ENCODE measurements at places on chromosomes 6 and 20. TPM values are rescaled to one million over a fixed set of nuclear protein-coding genes. Genes with fewer than 3 reads are reported as not detected.

Gene CLIC5
- 1.3 TPM for total RNA-seq

Gene WFDC13
- total RNA-seq: not detected

Gene GPLD1
- 0.39 TPM for total RNA-seq

DNA sequence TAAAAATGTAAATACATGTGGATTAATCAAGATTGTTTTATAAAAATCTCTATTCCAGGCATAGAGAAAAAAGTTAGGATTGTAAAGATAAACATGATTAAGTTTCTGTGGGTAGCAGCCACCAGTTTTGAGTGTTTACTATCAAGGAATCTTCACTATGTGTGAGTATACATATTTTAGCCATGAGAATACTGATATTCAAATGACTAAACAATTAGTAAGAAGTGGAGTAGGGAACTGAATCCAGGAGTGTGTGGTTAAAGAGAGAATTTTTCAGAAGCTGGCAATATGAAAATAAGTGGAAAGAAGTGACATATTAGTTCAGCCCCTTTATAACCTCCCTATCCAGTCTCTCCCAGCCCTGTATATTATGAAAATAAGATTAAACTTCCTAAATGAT is 10.3 kb downstream of the ELOVL2 start:
- DNase-seq: no peak

DNA sequence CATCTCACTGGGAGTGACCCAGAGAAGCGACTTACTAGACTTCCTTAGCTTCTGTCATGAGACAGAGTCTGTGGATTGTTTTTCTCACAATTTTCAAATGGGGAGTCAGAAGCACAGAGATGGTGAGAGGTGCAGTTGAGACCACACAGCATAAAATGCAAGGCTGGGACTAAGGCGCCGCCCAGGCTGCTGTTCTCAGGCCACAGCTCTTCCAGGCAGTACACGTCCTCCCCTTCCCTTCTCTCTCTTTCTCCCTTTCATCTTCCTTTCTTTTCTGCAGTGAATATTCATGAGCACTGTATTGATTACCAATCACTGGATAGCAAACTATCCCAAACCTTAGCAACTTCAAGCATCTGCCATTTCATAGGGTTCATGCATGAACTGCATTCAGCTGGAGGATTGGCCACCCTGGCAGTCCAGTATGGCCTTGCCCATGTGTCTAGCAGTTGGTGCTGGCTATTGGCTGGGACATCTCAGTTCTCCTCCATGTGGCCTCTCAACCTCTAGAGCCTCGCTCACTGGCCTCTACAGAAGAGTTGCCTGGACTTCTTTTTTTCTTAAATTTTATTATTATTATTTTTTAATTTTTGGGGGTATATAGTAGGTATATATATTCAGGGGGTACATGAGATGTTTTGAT is 11.4 kb downstream of the BCAS4 start:
- no peak for DNase-seq

Data from activated T-helper 1 cell treated with anti-CD3 and anti-CD28 coated beads, Interleukin-12 subunit alpha, Interleukin-12 subunit beta, Interleukin-2, Interleukin-4 antibody, amounts not matched to agents 30 ng/mL and 10 ng/mL and 1 ng/mL, durations not matched to agents 14 hours and 24 hours and 36 hours (primary cell).